A549 treated with RU486 at 1 μM for 4 hours (cell line): ENCODE measurements at places on chromosomes 3 and 15. TPM values are rescaled to one million over a fixed set of nuclear protein-coding genes. Genes with fewer than 3 reads are reported as not detected.

Gene A4GNT
- total RNA-seq = not detected in 5 replicates

Gene EPHB1
- total RNA-seq = 0.12 to 0.16 TPM (median 0.14 TPM) in 4 of 5 replicates, not detected in the other

Gene CHDH
- 1.8 to 3.4 TPM (median 2.4 TPM) in 5 replicates for total RNA-seq

Gene HRH1
- 7.6 to 10.2 TPM (median 9.3 TPM) in 5 replicates for total RNA-seq

Gene PPP1R14D
- 0.28 to 0.38 TPM in 2 of 5 replicates, not detected in the others for total RNA-seq

Gene CASR
- not detected in 5 replicates for total RNA-seq

Gene CFAP161
- total RNA-seq = not detected in 5 replicates

Gene ARL6IP5
- total RNA-seq = 76.9 to 97.9 TPM (median 88.0 TPM) in 5 replicates

Gene TGM5
- not detected in 5 replicates for total RNA-seq

Gene SNX22
- 0.43 to 0.77 TPM (median 0.64 TPM) in 5 replicates for total RNA-seq

Gene PIGZ
- 1.0 to 2.2 TPM (median 1.5 TPM) in 5 replicates for total RNA-seq

Gene LNP1
- 0.66 to 1.2 TPM (median 0.80 TPM) in 5 replicates for total RNA-seq

Gene IGSF10
- 0.49 to 0.82 TPM (median 0.55 TPM) in 5 replicates for total RNA-seq

Gene FRMD4B
- 0.80 to 2.5 TPM (median 1.4 TPM) in 5 replicates for total RNA-seq

Gene SLC38A3
- total RNA-seq = 0.05 to 0.32 TPM (median 0.10 TPM) in 3 of 5 replicates, not detected in the others

Gene CLDN11
- total RNA-seq = 0.09 to 0.30 TPM (median 0.12 TPM) in 4 of 5 replicates, not detected in the other

Gene SYNPR
- not detected in 5 replicates for total RNA-seq

Gene DNAH1
- 0.67 to 0.99 TPM (median 0.86 TPM) in 5 replicates for total RNA-seq

Gene POTEB2
- not detected in 5 replicates for total RNA-seq

Gene ISLR2
- 0.15 to 0.29 TPM (median 0.20 TPM) in 4 of 5 replicates, not detected in the other for total RNA-seq

Gene MORC1
- not detected in 5 replicates for total RNA-seq

Gene PROS1
- total RNA-seq = 6.8 to 10.9 TPM (median 9.7 TPM) in 5 replicates

Gene THBS1
- total RNA-seq = 29.2 to 48.5 TPM (median 39.2 TPM) in 5 replicates

Gene CFAP92
- total RNA-seq = not detected in 5 replicates

Gene AMIGO3
- 0.35 to 0.85 TPM (median 0.59 TPM) in 5 replicates for total RNA-seq
